ENCODE measurements at places on chromosomes 3 and 15.

- no peak for DNase-seq
Observed at GRCh38 chr3:177595530-177596188, 398.4 kb upstream of the TBL1XR1 start.

GRCh38 chr3:99523431-99524127 is 114.8 kb upstream of the COL8A1 start:
- DNase-seq = no peak

DNA sequence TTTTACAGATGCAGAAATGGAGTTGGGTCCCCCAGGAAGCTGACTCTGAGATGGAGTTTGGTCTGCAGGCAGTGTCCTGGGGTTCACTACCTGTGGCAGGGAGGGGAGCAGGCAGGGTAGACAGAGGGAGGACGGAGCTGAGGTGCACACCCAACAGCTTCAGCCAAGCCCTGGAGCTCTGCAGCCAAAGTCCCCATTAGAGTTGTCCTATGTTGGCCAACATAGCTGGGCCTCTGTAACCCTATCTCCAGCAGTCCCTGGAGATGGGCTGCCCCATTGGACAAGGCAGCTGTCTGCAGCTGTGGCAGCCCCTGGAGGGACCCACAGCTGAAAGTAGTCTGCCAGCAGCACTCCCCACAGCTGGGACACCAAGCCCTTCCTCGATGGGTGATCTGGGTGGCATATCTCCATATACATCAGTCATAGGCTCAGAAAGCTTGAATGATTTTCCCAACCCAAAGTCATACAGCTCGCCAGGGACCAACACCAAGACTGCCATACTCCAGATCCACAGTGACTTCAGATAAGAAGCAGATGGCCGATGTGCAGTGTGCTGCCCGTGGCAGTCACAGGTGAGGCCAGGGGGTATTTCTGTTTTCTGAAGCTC is 31.9 kb downstream of the STARD5 start:
- DNase-seq = no peak

- no peak for DNase-seq
Observed at GRCh38 chr3:33883951-33884561, 85.6 kb downstream of the PDCD6IP start.

GRCh38 chr3:128232376-128233178 is 79.3 kb downstream of the EEFSEC start:
- no peak for DNase-seq

DNA sequence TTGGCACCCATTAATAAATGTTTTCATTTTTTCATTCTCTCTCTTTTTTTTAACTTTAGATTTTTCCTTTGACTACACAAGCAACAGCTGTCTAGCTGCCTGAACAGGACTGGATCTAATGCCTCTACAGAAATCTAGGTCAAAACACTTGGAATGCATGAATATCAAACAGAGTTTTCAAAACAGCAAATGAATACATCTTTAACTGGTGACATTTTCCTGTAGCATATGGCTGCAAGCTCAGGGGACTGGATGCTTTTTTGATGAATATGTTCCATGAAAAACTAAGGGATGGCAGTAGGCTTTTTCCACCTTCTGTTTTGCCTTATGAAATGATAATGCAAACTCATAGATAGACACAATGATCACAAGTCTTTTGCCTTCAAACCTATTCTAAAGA is 661.7 kb downstream of the MCTP2 start:
- DNase-seq = no peak

DNA sequence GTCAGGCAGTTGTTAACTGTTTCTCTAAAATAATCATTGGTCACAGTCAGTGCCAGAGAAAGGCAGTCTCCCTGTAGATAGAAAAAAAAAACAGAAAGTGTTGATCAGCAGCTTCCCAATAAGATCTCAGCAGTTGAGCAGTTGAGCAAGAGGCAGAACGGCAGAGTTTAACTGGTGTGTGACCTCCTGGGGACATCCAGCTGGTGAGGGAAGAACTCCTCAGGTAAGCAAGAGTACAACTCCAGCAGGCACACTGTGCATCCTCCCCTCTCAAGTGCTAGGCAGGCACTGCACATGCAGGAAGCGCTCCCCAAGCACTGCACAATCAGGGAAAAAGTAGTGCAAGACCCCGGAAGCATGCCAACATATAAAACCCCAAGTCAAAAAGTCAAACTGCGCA is 1287.2 kb downstream of the NSUN3 start:
- DNase-seq = no peak

GRCh38 chr3:156395961-156396710 is 158.8 kb downstream of the SSR3 start:
- no peak for DNase-seq

- no peak for DNase-seq
Observed at GRCh38 chr15:27258287-27258686, 287.3 kb downstream of the GABRG3 start.

GRCh38 chr3:109984976-109985375 is 647.6 kb upstream of the DPPA4 start:
- peak; percentile 12 for DNase-seq

- no peak for DNase-seq
Observed at GRCh38 chr15:50797926-50798325, 32.4 kb upstream of the SPPL2A start.
